ENCODE measurements at places on chromosomes 5 and 9.

DNA sequence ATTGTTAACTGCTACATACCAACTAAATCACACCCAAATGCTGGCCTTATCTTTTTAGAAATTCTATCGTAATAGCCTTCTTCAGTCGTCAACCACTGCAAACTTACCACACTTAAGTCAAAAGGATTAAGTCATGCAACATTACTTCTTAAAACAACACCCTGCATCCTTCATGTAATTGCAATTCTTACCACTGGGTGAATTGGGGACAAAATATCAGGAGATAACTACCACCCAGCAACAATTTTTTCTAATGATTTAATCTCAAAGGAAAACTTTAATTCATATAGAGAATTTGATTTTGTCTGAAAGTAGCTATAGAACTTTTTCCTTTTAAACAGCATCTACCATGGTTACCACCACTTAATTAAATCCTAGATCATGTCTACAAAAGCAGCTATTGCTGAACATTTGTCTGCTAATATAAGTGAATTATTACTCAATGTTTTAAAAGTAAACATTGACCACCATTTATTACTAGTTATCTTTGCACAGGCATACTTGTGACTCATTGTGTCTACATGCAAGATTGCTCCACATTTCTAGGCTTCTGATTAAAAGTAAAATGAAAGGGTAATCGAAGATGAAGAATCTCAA is 10.5 kb downstream of the MLLT3 start:
- DNase-seq = peak; percentile 38

DNA sequence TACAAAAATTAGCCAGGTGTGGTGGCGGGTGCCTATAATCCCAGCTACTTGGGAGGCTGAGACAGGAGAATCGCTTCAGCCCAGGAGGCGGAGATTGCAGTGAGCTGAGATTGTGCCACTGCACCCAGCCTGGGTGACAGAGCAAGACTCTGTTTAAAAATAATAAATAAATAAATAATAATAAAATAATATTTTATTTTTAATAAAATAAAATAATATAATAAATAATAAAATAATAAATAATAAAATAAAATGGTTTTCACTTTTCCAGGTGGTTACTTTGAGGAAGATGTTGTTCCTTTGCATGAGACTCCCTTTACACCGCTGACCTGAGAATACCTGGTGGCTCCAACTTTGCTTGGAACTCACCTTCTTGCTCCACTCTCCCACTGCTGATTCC is 82.8 kb downstream of the RCL1 start:
- DNase-seq = no peak

DNA sequence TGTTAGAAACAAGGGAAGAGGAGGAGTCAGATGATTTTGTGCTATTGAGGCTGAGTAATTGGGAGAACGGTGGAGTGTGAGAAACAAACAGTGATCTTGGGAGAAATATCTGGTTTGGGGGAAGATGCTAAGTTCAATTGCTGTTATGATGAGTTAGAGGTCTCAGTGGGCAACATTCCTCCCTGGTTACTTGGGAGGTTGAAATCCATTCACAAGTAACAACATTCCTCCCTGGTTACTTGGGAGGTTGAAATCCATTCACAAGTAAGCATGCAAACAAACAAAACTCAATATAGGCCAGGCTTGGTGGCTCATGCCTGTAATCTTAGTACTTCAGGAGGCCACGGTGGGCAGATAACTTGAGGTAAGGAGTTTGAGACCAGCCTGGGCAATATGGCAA is 38.7 kb downstream of the AGXT2 start:
- no peak for DNase-seq

DNA sequence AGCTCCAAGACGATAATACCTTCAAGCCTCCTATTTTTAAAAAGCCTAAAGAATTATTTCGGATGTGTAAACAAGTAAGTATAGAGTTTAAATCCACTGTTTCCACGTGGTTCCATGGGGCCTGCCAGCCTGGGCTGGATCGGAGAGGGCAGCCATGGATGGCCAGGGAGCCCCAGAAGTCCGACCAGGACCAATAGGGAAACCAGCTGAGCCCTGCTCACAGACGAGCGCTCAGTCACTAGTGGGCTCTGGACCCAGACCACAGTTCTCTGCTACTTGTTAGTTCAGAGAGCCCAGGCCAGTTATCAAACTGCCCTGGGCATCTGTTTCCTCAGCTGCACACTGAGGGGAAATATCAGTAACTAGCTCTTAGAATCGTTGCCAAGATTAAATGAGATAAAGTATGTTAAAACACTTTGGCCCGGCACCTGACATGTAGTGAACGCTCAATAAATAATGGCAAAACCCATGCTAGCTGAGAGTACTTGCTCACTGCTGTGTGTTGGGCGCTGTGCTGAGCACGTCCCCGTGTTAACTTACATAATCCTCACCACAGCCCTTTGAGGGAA is 124.8 kb downstream of the RGS3 start:
- DNase-seq = peak; percentile 74

- DNase-seq = peak; percentile 46
Measured at GRCh38 chr5:37838152-37838932, 1.5 kb downstream of the GDNF start.

DNA sequence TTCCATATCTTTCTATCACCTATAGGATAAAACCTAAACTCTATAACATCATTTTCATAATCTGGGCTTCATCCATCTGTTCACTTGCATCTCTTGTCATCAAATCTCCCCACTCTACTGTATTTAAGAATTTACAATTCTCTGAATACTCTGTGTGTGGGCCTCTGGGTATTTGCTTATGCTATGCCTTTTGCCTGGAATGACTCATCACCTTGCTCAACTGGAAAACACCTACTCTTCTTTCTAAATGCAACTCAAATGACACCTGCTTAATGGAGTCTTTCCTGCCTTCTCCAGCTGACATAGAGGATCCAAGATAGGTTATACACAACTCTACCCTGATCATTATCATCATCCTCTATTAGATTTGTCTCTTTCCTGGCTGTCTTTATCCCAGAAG is 421.7 kb downstream of the SPATA31D1 start:
- DNase-seq = no peak

DNA sequence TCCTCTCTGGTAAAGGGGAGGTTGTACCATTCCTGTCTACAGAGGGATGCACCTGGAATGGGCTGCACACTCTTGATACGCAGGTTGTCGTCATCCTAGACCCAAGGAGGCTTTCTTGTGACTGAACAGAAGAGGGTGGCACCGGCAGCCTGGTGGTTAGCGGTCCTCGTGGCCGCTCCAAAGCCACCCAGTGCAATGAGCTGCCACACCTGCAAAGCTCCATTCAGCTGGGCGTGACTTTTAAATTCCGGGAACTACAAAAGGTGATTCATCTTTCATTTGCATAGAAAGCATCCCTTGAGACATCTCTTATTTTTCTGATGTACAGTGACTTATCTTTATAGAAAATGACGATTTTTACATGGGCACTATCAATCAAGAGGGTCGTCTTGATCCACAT is 286.1 kb upstream of the IRX1 start:
- no peak for DNase-seq

DNA sequence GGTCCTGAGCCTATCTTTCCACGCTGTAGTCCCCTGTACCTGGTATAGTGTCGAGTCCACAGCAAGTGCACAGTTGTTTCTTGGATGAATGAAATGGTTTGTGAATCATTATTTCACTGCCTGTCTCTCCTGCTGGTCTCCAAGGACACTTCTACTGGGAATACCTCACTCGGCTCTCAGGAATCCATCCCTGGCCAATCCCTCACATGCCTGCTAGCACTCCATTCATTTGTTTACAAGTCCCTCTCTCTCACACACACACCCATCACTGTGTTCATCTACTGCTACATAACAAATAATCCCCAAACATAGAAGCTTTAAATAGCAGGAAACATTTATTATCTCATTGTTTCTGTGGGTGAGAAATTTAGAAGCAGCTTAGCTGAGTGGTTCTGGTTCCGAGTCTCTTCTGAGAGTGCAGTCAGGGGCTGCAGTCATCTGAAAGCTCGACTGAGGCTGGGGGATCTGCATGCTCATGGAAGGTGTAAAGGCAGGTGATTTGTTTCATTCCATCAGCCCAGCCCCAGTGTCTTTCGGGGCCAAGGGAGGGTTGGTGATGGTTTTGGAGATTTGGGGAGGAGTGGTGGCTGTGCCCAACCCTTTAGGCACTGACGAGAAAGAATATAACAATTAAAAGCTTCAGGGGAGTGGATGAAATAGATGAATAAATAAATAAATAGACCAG is 132.7 kb upstream of the IER5L start:
- DNase-seq = no peak

- no peak for DNase-seq
Measured at GRCh38 chr5:65923339-65923738, 3.0 kb upstream of the ERBIN start.

DNA sequence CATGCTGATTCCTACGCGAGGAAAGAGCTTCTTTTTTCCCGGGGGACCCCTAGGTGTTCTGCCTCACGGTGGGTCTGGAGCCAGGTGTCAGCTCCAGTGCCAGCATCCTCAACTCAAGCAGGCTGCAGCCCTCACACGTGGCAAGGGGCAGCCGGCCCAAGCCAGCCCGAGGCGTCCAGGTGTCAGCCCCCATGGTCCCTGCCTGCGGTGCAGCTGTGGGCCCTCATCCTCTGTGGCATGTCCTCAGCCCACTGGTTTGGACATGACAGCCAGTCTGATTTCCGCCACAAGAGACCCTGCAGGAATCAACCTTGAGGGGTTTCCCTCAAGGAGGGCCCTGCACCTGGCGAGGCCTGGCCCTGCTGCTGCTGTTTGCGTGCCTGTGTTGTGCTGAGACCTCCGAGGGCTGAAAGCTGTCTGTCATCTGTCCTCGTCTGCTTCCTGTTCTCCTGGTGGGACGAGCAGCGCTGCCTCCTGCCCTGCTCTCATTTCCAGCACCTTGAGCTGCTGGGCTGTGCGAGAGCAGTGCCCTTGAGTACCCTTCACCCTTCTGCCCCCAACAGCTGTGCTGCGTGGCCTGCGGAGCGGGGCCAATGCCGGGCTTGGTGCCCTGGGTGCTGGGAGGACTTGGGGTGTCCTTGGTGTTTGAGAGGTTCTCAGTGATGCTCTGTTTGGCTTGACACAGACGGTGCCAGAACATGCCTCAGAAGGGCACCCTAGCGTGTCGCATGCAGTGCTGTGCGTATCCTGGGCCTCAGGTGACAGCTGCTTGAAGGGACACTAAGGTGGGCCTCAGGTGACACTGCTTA is 137.6 kb downstream of the CACNA1B start:
- no peak for DNase-seq

DNA sequence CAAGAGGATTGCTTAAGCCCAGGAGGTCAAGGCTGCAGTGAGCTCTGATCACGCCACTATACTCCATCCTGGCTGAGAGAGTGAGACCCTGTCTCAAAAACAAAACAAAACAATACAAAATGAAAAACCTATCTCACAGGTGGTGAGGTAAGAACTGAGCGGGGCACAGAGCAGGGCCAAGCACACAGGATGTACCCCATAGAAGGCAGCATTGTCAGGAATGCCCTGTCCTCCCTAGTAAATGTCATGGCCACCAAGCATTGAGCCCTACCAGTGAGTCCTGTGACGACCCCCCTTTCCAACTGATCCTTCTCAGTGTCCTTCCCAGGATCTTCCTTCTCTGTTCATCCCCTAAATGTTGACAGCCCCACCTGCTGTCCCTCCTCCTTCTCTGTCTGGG is 44.6 kb upstream of the ALDH1B1 start:
- no peak for DNase-seq

GRCh38 chr9:123119566-123119965 is 86.1 kb downstream of the GPR21 start:
- no peak for DNase-seq
